ENCODE measurements at places on chromosomes 3 and 15.

- DNase-seq: peak; percentile 51
Measured at GRCh38 chr15:77836121-77836692, 203.5 kb upstream of the LINGO1 start.

DNA sequence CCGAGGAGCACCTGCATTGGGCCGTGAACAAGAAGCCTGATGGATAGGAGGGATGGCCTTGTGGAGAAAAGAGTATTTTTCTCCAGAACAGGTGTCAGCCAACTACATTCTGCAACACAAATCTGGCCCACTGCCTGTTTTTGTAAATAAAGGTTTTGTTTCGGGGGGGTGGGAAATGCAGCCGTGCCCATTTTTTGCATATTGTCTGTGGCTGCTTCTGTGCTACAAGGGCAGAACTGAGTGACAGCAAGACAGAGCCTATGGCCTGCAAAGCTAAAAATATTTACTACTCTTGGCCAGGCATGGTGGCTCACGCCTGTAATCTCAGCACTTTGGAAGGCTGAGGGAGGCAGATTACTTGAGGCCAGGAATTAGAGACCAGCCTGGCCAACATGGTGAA, 95.9 kb upstream of the AKAP13 start:
- no peak for DNase-seq

GRCh38 chr3:140953028-140953960, 11.7 kb downstream of the SLC25A36 start:
- DNase-seq: no peak

- DNase-seq: peak; percentile 96
Measured at GRCh38 chr15:54605043-54605442, 591.7 kb downstream of the RSL24D1 start.

DNA sequence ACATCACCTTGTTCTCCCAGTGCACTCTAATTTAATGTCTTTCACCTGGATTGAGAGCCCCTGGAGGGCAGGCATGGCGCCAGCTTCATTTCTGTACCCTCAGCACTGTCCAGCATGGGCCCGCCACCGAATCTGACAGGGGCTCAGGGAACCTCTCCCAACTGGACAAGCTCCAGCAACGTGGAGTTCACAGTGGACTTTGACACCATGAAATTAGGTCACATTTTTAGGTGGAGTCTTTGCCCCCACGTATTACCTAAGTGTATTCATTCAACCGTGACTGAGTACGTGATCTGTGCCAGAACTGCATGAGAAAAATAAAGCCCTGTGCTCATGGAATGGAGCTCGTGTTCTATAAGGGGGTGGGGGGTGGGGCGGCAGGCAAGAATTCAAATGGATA, 94.1 kb upstream of the ATP2B2 start:
- DNase-seq: no peak

GRCh38 chr3:111311709-111312235, 230.2 kb upstream of the CD96 start:
- DNase-seq: no peak

- no peak for DNase-seq
Measured at GRCh38 chr3:9732740-9733115, 1.2 kb downstream of the BRPF1 start.

DNA sequence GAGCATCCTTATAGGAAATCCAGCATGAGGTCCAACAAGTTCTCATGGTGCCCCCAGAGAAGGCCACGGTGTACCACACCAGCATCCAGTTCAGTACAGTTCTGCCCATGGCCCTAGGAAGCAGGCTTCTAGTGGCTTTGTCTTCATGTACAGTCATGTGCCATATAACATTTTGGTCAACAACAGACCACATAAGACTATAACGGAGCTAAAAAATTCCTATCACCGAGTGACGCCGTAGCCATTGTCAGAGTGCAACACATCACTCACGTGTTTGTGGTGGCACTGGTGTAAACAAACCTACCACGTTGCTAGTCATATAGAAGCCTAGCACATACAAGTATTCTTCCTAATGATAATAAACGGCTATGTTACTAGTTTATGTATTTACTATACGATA, 209.0 kb downstream of the ARRDC4 start:
- no peak for DNase-seq
